ENCODE measurements at places on chromosomes 12 and 14.

DNA sequence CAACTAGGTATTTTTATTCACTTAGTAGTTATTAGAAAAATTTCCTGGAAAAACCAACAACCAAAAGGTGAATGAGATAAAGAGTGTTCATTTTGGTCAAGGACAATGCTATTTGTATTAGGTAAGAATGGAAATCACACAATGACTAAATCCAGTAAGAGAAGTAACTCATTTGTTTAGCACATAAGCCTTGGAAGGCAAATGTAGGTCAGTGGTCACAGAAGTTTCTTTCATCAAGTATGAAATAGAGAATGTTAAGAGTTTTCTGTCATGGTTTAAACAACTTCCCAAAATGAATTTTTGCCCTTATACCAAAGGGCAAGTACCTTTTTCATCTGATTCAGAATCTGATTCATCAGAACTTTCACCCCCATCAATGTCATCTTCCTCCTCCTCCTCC, 101.7 kb downstream of the KIF21A start:
- DNase-seq, result no peak

- DNase-seq, result no peak
Observed at GRCh38 chr12:7602277-7602676, 63.4 kb downstream of the APOBEC1 start.

GRCh38 chr14:95557291-95557690, 22.4 kb downstream of the GLRX5 start:
- DNase-seq, result no peak

DNA sequence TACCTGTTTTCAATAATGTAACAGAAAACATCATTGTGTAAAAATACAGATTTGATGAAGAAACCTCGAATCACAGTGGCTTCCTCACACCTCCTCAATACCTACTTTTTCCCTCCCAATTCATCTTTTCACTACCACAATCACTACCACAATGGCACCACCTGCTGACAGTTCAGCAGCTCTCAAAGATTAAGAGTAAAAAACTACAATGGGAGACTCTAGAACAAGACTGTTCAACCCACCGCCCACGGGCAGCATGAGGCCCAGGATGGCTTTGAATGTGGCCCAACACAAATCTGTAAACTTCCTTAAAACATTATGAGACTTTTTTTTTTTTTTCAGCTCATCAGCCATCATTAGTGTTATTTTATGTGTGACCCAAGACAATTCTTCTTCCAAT, 15.2 kb downstream of the MED6 start:
- no peak for DNase-seq

DNA sequence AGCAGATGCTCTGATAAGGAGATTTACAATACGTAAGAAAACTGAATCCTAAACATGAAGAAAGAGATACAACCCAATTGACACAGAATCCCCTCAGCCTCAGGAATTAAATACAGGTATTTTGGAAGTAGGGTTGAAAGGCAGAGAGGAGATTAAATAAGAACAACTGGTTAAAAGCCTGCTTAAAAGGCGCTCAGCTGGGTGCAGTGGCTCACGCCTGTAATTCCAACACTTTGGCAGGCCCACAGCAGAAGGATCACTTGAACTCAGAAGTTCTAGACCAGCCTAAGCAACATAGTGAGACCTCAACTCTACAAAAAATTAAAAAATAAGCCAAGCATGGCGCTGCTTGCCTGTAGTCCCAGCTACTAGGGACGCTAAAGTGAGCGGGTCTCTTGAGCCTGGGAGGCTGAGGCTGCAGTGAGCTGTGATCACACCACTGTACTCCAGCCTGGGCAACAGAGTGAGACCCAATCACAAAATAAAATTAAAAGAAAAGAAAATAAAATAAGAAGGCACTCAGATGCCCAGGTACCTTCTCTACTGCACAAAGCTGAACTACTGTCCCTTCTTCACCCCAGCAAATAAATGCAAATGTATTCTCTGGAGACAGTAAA, 32.9 kb downstream of the MED13L start:
- no peak for DNase-seq

DNA sequence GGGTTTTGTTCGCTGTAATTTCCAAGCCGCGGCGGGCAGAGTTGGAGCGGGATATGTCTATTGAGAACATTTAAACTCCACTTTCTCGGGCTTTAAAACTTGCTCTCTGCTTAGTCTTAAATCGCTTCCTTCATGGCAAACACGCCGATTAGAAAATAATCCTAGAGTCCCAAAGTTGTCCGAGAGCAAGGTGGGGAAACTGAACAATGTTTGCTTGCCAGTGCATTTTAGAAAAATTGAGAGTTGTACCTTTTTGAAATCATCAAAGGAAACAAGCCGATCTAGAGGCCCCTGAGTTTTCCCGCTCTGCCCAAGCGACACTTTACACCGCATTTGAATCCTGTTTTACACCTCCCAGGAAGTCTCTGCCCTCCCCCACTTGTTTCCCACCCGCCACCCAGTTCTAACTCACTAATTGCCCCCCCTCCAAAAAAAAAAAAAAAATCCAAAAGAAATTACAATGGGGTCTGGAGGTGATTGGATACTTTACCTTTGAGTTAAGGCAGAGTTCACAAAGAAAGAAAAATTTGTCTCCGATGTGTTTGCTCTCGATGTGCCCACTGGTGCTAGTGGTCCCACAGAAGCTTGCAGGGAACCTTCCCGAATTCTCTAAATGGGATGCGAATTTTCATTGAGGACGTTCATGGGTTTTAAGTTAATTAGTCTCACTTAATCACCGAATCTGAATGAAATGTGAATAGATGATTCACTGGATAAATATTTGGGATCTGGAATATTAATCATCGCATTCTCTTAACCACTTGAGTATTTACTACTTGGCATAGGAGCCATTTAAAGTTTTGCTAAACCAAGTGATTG, 2.3 kb downstream of the HMGA2 start:
- DNase-seq, result no peak

Data from activated T-helper 1 cell treated with anti-CD3 and anti-CD28 coated beads, Interleukin-2, amount 50 U/mL, for 16 hours (primary cell).